ENCODE measurements at places on chromosomes 3 and 15.

GRCh38 chr3:177174607-177175170 lies 22.6 kb downstream of the TBL1XR1 start:
- DNase-seq, result no peak

DNA sequence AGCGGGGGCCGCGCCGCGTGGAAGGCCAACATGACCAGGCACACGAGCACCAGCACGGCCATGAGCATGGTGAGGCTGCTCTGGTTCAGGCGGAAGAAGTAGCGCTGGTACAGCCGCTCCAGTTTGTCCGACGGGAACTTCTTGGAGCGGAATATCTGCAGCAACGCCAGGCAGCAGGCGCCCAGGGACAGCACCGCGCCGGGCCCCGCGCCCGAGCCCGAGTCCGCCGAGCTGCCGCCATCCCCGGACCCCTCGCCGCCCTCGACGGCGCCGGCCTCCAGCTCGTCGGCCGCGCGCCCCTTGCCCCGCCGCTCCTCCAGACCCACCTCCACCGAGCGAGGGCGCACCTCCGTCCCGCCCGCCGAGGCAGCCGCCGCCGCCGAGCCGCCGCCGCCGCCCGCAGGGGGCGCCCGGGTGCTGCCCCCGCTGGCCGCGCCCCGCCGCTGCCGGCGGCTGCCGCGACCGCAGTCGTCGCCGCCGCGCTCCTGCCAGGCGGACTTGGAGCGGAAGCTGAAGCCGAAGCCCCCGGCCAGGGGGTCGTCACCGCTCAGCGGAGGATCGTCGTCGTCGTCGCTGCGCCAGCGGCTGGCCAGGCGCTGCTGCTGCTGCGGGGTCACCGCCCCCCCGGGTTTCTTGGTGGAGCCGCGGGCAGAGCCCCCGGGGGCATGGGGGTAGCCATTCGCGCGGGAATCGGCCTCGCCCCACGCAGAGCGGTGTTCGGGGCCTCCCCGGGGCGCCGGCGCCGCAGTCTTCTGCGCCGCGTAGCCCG lies 957 bp downstream of the ADCY5 start:
- DNase-seq, result no peak

GRCh38 chr3:114449271-114450007 lies 155.6 kb downstream of the TIGIT start:
- no peak for DNase-seq

- no peak for DNase-seq
Observed at GRCh38 chr3:195076981-195077610, 193.9 kb downstream of the XXYLT1 start.

- no peak for DNase-seq
Observed at GRCh38 chr3:124513610-124513997, 216.6 kb upstream of the UMPS start.

- no peak for DNase-seq
Observed at GRCh38 chr3:124217542-124217941, 225.6 kb upstream of the ROPN1 start.

DNA sequence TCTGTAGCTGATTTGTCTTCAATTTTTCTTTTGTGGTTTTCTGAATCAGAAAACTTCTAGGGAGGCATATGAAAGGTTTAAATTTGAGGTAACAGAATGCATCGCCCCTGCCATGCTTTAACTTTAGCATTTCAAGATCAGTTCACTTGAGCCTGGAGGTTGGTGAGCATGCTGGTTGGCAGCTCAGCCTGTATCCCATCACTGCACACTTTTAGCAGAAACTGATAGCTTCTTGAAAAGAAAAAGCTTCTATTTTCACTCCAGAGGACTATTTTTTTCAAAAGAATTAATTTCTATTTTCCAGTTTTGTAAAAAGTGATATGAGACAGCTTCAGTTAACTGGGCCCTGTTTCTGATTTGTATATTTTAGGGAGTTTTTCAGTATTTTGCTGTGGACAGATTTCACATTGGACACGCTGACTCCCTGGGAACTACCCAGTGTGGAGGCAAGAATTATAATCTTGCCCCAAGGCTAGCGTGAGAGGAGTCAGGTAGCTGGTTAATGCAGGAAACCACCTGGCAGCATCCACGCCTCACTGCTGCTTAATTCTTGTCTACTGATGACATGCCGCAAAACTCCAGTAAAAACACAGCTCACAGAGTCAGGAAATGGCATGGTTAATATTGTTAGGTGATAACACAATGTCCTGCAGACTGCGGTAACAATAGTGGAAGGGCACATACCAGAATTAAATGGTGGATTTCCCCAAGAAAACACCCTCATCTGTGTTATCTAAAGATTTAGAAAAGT lies 71.4 kb downstream of the DUT start:
- DNase-seq, result no peak

DNA sequence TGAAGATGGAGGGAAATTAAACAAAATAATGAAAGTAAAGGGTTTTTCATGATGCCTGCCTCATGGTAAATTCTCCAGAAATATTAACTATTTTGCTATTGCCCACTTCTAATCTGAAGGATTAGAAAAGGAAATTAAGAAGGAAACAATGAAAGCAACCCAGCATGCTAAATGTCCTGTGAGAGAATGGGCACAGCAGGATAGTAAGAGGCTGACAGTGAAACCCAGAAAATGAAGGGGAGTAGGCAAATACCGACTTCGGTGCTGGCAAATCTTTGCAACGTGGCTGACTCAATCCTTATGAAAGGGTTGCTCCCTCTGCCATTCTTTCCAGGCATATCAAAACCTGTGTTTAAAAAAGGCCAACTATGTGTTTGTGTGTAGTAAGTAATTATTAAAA lies 147.5 kb upstream of the SYNPR start:
- DNase-seq, result no peak

DNA sequence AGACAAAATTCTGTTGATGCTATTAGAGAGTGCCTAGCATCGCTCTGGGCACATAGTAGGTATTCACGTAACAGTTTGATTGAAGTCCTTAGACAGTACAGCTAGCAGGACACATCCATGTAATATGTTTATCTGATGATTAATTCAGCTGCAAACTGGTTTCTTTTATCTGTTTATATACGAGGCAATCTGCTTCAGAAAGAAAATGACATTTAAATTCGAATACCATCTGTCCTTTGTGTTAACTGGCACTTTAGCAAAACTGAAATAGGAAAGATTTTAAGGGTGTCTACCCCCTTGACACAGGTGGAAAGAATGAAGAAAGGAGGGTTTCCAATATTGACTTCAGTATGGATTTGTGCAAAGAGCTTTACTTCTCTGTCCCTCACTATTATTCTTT lies 192.5 kb downstream of the MFSD1 start:
- DNase-seq, result no peak

DNA sequence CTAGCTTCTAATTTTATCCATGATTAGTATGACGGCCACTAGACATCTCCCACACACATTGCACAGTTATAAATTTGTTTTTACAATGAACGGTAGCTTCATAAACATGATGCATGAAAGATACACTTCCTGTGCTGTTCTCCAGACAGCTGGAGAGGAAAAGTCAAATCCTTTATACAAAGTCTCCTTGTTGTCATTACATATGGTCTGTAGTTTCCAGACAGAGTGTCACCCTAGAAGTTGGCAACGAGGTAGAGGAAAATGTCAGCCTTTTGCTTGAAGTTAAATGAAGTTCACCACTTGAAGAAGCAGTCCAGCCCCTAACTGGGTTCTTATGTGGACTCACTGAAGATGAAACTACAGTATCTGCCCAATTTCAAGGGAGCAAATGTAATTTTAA lies 253.0 kb upstream of the P2RY1 start:
- no peak for DNase-seq

GRCh38 chr3:123158330-123158729 lies 43.4 kb upstream of the SEC22A start:
- DNase-seq, result no peak

- DNase-seq, result no peak
Observed at GRCh38 chr3:31485196-31485595, 47.5 kb upstream of the STT3B start.

DNA sequence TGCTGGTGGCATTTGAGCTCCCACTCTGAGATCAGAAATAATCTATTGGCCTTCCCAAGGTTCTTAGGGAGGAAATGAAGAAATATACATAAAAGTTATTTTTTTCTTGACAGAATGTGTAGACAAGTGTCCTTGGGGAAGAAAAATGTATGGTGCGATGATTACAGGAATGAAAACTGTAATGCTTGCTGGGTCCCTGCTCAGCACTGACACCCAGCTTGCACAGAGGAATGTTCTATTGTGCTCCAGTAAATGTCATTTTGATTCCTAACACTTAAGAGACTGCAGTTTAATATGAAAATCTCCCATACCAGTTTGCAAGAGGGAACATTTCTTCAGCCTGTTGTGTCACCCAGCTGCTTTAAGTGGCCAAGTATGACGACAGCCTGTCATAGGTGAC lies 271.3 kb upstream of the TPM1 start:
- DNase-seq, result no peak

DNA sequence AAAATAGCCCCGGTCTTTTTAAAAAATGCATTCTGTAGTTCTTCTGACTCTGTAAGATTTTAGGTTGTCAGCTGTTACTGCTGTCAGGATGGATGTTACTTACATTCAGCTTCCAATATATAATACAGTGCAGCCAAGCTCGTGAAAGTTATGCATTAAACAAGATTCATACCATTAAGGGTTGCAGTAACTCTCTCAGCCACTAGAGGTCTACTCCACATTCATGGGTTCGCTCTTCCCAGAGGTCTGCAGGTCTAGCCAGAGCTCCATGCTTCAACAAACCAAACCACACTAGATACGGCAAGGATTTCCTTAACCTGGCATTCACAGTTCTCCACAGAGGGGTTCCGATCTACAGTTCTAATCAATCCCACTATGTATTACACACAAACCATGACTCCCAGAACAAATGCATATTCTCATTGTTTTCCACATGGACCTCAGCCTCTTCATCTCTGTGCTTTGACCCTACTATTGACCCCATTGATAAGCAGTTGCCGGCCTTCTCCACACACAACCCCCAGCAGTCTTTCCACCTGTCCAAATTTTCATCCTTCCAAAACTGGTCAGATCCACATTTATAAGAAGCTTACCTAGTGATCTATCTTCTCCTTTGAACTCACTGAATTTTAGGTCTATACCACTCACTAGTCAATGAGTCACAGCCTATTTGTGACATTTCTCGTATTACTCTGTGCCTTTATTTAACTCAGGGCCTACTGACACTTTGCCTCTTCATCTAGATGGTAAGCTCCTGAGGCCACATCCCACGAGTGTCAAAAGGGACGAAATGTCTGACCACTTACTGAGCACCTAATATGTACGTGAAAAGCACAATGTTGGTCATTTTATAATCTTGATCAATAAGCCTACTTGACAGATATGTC lies 33.7 kb downstream of the RORA start:
- no peak for DNase-seq

DNA sequence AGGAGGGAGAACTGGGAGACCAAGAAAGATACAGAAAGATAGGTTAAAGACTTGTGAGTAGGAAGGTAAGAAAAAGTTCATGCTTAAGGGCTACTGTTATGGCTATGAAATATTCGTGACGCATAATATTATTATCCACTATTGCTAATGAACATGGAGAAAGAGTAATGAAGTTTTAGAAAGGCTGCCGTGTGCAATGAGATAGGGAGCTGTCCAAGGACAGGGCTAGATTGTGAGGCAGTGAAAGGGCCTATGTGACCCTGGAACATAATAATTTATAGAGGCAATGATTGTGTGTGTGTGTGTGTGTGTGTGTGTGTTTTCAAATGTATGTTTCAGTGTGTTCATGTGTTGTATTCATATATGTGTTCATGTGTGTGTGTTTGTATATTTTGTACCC lies 27.7 kb downstream of the MBNL1 start:
- DNase-seq, result no peak

- DNase-seq, result no peak
Observed at GRCh38 chr3:123412076-123412475, 36.8 kb downstream of the ADCY5 start.

GRCh38 chr3:17639765-17640164 lies 102.7 kb downstream of the TBC1D5 start:
- DNase-seq, result no peak

- DNase-seq, result no peak
Observed at GRCh38 chr3:60854791-60855190, 396.5 kb downstream of the FHIT start.

DNA sequence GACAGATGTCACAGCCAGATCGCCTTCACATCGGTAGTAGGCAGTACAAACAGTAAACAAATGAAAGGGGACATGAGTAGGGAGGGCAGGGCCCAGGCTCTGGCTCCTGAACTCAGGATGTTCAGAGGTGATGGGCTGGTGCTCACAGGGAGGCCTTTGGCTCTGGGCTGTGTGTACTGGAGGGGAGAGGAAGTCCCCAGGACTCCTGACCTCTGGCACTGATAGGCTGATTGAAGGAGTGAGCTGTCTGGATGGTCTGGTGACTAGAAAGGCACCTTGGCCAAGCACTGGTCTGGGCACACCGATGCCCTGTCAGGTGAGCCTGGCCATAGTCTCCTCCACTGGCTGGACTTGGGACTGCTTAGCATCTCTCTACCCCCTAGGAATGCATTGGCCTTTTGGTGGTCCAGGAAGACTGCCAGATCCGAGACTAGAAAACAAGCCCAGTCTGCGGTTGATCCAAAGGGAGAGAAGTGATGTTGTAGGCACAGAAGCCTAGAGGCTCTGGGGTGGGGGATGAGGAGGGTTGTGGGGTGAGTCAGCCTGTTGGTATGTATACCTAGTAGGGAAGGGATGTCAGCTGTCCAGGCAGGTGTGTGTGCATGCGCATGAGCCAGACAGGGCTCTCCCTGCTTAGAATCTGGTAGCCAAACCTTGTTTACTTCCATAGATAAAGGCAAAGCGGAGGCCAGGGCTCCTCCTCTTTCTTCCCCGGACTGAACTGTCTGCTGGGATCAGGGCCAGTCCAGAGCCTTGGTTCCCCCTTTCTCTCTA lies 1.9 kb downstream of the SPINT1 start:
- DNase-seq, result no peak

GRCh38 chr3:88057630-88058305 lies 1.0 kb downstream of the CGGBP1 start:
- no peak for DNase-seq

DNA sequence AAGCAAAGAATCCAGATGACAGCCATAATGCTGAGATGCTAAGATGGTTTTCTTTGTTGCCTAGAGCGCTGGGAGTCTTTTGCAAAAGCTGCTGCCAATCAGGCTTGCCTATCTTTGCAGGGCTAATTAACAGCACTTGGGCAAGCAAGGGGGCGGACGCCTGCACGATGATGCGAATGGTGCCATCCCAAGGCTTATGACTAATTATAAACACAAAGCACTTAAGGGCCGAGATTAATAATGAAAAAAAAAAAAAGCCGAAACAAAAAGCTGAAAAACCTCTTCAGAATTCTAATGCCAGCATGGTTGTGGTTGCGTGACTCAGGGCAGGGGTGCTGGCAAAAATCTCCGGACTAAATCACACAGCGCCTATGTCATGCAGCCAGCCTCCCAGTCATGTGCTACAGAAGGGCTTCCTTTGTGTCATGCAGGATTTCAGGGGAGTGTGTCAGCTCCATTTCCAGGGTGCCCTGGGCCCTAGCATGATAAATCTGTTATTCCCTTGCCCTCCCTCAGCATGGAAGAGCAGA lies 185.0 kb upstream of the ANKRD28 start:
- no peak for DNase-seq

GRCh38 chr3:156579427-156579851 lies 24.5 kb upstream of the SSR3 start:
- DNase-seq, result no peak

- no peak for DNase-seq
Observed at GRCh38 chr3:45541326-45542321, 52.9 kb upstream of the LIMD1 start.

GRCh38 chr3:193865896-193866480 lies 270.0 kb upstream of the HES1 start:
- no peak for DNase-seq

All from activated CD4-positive, CD25-positive, alpha-beta regulatory T cell treated with anti-CD3 and anti-CD28 coated beads, Interleukin-2, amount 50 U/mL, for 16 hours (primary cell).